ENCODE measurements at places on chromosomes 1 and 21.
A peak's percentile ranks its signal among the peaks of the same experiment; 100 is the strongest.

- DNase-seq, result no peak
These were observed 85.3 kb downstream of the C1orf21 start for GRCh38 chr1:184472136-184472535.

DNA sequence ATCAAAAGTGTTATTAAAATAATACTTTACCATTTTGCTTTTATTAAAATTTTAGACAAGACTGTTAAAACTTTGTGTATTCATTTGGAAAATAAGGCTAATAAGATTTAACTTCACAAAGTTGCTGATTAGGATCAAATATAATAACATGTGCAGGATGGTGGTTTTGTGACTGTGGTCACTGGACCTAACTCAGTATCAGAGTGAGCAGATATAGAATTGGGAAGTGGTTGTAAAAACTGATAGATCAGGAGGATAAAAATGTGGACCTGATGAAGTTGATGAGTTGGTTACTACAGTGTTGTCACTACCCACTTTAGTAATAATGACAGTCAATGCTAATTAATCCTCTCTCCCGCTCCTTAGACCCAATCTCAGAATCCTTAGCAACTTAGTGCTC, 186.4 kb downstream of the AKT3 start:
- DNase-seq, result no peak

DNA sequence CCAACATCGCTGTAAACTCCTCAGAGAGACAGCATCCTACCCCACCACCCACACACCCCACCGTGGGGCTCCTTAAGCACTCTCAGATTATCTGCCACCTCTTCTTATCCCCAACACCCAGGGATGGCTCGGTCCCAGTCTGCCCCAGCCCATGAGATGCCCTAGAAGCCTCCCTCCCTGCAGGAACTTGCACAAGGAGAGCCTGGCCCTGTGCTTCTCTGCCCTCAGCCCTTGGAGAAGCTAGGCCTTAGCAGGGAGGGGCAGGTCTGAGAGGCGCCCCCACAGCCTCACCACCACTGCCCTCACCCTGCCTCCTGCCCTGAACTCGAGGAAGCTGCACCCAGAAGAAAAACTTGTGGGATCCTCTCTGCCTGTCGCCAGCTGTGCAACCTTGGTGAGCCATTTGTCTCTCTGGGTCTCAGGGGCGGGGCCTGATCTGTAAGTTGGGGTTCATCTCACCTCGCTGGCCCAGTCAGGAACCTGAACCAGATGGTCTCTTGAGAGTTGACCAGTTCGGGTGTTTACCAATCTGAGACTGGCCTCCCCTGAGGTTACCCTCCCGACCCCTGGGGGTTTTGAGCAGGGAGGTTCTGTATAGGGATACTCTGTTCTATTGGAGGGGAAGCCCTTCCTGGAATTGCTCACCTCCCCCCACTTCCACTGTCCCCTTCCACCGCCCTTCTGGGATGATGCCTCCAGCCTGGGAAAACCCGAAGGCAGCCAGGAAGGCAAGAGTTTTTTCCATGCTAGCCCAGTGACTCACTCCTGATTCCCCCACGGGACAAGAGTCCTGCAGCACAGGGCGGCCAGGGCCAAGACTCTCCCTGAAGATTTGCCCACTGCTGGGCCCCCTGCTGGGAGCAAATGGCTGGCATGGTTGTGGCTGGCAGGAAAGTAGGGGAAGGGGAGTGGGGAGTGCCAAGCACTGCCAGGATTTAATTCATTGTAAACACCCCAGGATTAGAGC, at the start of gene S100A3:
Gene S100A3, minus strand, starts transcription at position 537 of the 967 bp plus-strand sequence. CDS start 773 bp downstream, outside the sequence.
- DNase-seq, result no peak

DNA sequence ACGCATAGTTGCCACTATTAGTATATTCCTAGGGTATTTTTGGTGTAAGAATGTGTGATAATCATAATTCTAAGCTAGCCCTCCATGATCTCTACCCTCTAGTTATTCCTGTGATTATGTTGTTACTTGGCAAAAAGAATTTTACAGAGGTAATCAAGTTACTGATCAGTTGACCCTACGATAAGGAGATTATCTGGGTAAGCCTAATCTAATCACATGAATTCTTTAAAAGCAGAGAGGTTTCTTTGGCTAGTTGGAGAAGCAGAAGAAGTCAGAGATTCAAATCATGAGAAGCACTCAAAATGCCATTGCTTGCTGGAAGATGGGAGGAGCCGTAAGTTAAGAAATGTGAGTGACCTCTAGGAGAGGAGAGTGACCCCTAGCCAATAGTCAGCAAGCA, 72.7 kb downstream of the RPE65 start:
- no peak for DNase-seq

- no peak for DNase-seq
These were observed 275.4 kb upstream of the SGIP1 start for GRCh38 chr1:66258404-66259105.

DNA sequence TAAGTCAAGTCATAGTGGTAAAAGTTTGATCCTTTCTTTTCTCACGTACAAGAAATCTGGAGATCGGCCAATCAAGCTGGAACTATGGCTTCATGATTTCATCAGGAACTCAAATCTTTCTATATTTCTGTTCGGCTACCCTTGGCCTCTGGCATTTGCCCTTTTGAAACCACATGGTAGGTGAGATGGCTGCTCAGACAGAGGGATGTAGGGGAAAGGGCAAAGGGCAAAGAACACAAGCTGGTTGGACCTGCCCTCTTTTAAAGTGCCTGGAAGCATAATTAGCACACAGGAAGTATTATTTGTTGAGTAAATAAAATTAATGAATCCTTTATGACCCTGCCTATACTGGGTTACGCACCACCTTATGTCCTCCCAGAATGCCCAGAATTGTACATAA, 11.5 kb upstream of the RGS1 start:
- DNase-seq, result no peak

DNA sequence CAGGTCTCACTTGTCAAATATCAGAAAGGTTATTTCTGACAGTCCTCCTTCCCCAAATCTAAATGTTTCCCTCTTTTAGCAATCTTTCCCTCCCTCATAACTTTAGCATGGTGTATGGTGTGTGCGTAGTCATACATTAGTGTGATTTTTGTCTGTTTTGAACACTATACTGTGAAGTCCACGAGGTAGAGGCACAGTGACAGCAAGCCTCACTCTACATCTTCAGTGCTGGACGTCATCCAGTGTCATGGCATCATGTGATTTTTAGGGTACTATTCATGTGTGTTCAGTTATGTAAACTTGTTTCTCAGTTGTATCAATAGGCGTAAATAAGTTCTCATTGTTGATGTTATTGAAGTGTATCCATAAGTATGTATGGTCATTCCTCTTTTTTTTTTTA, 39.1 kb downstream of the DYRK1A start:
- no peak for DNase-seq

DNA sequence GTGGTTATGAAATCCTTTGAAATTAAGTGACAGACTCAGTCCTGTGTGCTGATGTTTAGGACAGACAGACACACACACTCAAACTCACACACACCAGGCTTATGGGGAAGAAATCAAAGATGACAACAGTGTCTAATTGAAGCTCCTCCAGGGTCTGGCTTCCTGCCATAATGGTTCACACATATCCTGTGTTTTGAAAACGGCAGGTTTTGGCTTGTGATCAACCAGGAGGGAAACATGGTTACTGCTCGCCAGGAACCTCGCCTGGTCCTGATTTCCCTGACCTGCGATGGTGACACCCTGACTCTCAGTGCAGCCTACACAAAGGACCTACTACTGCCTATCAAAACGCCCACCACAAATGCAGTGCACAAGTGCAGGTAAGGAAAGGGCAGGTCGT, 4.6 kb downstream of the MTARC1 start:
- DNase-seq, result no peak

GRCh38 chr1:205630241-205630640, 1.6 kb downstream of the ELK4 start:
- DNase-seq, result no peak

DNA sequence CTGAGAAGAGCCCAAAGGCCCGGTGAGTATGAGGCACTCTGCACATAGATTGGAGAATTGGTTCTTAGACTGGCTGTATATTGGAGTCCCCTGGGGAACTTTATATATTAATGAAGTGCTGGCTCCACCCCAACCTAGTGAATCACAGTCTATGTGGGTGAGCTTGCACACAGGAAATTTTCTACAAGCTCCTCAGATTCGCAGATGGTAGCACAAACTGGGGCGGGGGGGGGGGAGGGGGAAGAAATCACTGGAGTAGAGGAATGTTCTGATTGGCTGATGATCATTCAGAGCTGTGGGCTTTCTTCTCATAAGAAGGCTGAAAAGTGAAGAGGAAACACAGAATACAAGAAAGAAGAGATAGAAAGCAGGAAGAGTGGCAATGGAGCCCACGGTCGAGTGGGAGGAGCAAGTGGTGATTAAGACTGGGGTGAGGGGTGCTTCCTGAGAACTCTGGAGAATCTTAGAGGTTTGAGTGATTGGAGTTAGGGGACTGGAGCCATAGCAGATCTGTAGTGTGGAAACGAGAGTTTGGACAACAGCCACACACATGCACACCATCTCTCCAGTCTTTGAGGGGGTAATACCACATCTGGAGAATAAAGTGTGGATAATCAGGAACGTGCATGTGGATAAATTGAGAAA, 465.9 kb upstream of the DAB1 start:
- DNase-seq, result no peak

DNA sequence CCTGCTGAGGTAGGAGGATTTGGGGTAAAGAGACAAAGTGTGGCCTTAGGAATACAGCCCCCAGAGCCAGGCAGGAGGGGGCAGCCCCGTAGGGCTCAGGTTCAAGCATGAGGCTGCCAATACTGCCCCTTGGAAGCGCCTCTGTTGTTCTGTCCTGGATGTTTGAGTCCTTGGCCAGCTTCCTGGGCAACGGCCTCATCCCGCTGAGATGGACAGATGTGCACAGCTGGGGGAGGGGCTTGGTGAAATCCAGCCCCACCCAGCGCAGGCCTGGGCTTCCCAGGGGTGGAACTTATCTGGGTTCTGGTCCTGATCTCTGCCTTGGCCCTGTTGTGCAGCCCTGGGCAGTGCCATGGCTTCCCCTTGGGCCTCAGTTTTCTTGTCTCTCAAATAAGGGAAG, 34.8 kb upstream of the MAN1C1 start:
- no peak for DNase-seq

- no peak for DNase-seq
These were observed 103.2 kb upstream of the KRTAP19-8 start for GRCh38 chr21:31141389-31142000.

- no peak for DNase-seq
These were observed 9.0 kb downstream of the CFH start for GRCh38 chr1:196660852-196661251.

GRCh38 chr21:38916214-38916964, 110.7 kb downstream of the ETS2 start:
- no peak for DNase-seq

GRCh38 chr21:36105327-36105842, 29.5 kb upstream of the CBR3 start:
- no peak for DNase-seq

GRCh38 chr21:35099310-35099709, 50.2 kb upstream of the RUNX1 start:
- no peak for DNase-seq

DNA sequence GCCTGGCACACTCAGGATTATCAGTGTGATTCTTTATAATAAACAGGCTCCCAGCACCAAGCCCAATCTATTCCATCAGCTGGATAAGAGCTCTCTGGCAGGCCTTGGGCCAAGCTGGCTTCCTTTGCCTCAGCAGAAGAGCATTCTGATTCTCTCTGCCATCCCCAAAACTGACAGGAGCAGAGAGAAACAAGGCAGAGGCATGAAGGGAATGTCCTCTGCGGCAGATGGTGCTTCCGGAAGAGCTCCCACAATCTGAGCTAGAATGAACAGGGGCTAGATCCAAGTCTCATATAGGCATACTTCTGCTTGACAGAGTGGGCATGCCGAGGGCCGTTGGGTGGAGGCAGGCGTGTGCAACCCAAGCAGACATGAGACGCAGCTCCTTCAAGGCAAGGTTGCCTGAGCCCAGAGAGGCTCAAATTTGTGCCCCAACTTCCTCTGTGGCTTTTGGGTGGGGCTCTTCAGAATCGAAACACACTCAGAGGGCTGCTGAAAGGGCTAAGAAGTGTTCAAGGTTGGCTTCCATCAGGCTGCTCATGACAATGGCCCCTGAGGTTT, 4.0 kb downstream of the CAPN2 start:
- DNase-seq, result peak; percentile 53

DNA sequence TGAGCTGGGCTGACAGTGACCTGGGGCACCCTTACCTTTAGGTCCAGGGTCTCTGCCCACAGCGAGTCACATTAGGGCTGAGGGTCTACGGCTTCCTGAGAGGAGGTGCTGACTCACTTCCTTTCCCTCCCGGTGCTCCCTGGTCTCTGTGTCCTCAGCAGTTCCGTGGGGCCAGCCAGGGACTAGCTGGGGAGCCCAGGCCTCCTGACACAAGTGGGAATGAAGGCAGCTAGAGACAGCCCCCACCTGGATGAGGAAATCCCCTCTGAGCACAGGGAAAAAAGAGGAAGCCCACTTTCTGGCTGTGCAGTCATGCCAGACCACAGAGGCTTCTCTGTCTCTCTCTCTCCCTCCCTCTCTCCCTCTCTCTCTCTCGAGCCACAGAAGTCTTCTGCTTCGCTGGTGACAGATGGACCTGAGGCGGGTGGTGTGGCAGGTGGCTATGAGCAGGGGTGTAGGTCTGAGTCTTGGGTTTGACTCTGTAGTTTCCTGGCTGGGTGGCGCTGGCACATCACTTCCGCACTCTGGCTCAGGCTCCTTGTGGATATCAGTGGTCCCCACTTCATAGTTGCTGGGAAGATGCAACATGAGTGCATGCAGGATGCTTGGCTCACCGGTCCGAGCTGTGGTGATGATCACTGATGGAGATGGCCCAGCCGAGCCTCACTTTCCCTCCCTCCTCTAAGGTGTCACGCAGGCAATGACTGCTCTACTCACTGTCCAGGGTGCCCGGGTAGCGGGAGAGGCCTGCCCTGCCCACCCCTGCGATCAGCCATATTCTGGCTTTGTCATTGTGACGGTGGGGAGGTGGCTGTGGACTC, 3.5 kb downstream of the SLC66A1 start:
- DNase-seq, result no peak

DNA sequence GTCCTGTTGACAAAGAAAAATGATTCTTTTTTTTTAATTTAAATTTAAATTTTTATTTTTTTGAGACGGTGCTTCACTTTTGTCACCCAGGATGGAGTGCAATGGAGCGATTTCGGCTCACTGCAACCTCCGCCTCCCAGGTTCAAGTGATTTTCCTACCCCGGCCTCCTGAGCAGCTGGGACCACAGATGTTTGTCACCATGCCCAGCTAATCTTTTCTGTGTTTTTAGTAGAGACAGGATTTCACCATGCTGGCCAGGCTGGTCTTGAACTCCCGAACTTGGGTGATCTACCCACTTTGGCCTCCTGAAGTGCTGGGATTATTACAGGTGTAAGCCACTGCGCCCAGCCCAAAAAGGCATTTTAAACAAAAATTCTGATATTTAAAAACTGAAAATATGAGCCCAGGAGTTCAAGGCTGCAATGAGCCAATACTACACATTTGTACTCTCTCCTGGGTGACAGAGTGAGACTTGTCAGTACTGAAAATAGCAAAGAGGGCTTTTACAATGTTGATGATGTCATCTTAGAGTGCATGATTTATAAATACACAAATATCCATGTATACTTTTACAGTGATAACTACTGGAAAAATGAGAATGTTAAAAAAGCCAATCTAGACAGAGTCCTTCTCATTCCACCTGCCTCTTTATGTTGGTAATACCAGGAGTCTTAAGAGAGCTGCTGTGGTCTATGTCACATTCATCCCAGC, 56.0 kb upstream of the STUM start:
- DNase-seq, result no peak

- peak; percentile 85 for DNase-seq
These were observed at the start of gene RASSF5 for GRCh38 chr1:206507284-206508129. RASSF5 (plus strand) TSS chr1:206507531; CDS start chr1:206507603, 72 bp downstream.
